ELR (cell line): ENCODE measurements at places on chromosomes 3 and 15.

- no peak for DNase-seq
These were observed 1457.1 kb upstream of the GBE1 start for GRCh38 chr3:83218383-83219200.

GRCh38 chr3:191366675-191367074 lies 36.3 kb upstream of the UTS2B start:
- peak; percentile 81 for DNase-seq

DNA sequence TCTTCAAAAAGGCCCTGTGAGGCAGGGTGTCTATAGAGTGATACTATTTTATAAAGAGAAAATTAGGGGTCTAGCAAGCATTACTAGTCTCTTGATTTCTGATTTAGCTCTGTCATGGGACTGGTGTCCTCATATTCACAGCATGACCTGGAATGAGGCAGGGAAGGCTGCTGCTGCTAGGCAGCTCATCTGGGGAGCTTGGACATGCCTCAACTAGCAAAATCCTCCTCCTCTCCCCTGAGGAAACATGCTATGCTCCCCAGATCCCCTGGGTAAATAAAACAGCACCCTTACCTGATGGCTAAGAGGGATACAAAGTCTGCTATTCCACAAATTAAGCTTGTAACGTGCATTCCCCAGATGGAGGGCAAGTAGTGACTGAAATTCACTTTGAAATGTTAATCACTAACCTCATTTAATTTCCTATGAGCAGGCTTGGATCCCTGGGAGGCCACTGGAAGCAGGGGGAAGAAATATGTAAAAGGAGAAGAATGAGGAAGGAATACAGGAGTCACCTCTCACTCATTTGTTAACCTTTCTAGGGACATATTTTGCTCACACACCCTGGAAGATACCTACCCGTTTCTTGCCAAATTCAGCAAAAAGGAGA lies 709.4 kb downstream of the SQOR start:
- no peak for DNase-seq

DNA sequence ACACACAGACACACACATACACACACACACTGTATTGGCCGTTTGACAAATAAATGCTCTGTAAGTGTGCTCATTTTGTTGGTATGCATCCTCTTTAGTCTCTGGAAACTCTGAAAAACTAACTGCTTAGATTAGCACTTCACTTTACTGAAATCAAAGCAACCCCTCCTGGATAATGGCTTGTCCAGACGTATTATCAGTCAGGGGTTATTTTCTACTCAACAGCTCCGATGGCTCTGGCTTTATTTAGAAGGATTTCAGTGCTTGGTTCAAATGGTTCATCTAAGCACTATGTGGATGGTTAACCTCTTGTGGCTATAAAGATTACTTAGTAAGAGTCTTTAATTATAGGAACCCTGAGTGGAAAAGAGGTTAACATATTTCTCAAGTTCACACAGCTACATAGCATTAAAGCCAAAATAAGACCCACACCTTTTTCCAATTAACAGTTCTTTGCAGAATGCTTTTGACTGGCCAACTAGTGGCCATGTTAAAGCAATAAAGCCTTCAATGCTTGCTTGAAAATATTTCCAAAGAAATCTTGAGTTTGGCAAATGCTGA lies 516.1 kb upstream of the NAALADL2 start:
- no peak for DNase-seq

DNA sequence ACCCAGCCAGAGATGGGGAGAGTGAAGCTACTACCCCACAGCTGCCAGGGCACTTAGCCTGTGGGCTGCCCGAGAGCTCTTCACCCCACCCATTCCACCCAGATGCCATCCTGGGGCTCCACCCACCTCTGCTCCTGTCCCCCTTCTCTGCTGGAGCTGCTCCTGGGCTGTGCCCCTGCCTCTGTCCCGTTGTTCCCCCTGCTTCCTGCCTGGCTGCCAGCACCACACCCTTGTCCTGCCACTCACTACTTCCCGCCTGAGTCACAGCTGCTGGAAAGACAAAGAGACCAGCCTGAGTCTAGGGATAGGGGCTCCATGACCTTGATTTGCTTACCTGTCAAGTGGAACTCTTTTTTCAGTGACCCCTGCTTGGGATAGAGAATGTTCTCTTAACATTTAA lies 12.4 kb downstream of the GNAI2 start:
- DNase-seq, result peak; percentile 66

GRCh38 chr15:41506796-41507341 lies 6.8 kb downstream of the LTK start:
- DNase-seq, result no peak

GRCh38 chr3:71310359-71310979 lies 273.1 kb downstream of the FOXP1 start:
- peak; percentile 37 for DNase-seq

GRCh38 chr15:74773329-74773728 lies 8.6 kb upstream of the CSK start:
- DNase-seq, result no peak

DNA sequence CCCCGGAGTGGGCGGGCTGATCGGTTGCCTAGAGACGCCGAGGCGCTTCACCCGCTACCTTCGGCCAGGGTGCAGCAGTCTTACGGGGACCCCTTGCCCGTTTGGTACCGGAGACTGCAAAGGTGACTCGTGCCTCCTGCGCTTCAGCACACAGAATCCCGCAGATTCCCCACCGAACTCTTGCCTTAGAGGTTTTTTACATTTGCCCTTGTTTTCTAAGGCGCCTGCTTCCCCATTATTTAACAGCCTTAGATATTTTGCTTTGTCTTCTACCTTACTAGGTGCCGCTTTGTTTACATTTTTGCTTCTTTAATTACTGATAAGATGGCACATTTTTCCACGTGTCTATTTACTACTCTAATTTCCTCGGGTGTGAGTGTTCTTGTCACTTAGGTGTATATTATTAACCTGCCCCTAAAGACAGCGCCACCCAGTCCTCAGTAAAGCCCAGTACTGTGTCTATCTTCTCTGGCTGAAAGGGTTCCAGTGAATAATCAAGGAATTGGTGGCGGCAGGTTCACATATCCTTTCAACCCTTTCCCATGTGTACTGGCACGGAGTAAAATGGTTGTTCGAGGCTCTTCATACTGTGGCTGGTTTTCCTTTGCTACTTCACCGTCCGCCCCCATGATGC lies 573 bp upstream of the CEP152 start:
- DNase-seq, result peak; percentile 25

DNA sequence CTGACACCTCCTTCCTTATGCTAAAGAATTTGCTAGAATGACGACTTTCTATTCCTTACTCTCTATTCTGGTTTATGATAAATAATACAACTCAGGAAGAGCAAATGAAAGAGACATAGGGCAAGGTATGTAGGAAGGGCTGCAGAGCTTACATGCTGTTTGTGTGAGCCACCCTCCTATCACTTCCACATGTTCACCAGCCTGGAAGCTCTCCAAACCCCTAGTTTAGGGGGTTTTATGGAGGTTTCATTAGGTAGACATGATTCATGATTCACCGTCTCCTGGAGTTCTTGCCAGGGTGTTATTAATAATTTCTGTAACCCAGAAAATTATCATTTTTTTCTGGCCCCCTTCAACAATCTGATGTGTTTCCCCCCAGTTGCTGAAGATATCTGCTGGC lies 172.1 kb upstream of the COL8A1 start:
- no peak for DNase-seq

DNA sequence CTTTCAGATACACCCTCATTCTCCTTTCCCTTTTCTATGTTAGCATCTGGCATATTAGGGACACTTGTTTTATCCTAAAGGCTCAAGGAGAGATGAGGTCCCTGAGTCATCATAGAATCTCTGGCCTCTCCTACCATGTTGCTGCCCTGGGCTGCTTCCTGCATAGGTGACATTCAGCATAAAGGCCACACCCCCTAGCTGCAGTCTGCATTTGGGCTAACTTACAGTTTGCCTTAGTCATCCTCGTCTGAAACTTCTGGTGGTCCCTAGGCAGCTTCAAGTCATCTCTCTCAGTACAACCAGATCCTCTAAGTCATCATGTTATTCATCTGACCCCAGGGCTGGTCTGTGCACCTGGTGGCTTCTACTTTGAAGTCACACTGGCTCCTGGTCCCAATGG lies 982.7 kb upstream of the NR2F2 start:
- no peak for DNase-seq

DNA sequence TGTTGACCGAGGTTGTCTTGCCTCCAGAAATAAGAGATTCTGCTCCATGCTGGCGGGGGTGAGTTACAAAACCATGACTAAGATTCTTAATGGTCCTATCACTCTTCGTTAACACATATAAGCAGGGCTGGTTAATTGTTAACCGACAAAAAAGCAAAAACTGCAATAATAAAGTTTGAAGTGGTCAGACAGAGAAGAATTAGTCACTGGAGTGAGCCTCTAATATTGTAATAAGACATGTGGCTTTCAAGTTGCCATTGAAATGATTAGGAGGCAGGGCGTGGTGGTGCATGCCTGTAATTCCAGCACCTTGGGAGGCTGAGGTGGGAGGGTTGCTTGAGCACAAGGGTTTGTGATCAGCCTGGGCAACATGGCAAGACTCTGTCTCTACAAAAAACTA lies 78.4 kb upstream of the NR2F2 start:
- no peak for DNase-seq

GRCh38 chr3:158532099-158532734 lies 38.8 kb upstream of the MLF1 start:
- DNase-seq, result peak; percentile 63

GRCh38 chr15:60195611-60196010 lies 191.5 kb downstream of the FOXB1 start:
- DNase-seq, result no peak

- no peak for DNase-seq
These were observed 30.0 kb downstream of the NIPA2 start for GRCh38 chr15:22868495-22868894.

DNA sequence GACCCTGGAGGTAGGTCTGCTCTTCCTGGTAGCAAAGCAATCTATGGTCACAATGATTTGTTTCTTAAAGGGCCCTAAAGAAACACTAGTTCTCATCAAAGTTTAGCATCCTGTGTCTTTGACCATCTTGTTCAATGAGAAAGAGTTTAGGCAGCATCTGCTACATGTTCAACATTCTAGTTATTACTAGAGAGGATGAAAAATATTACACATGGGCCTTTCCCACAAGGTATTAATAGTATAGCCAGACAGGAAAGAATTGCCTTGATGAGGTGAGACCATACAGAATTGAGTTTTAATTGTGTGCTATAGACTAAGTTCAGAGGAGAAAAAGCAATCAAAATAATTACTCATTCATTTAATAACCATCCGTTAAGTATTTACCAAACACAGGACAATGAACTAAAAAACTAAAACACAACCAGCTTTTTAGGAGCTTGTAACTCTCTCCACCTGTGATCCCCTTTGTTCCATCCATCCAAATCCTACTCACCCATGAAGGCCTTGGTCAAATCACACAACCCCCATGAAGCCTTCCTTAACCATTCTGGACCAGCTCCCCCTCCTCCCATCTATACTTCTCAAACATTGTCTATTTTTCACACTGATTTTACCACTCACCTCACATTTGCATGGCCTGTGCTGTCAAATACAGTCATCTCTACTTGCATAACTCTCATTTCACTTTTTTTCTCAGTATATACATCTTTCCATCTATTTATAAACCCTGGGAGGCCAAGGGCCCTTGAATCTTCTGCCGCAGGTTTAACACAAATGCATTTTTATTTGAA lies 122.9 kb downstream of the RORA start:
- no peak for DNase-seq

GRCh38 chr15:67232591-67232990 lies 21.9 kb downstream of the AAGAB start:
- DNase-seq, result no peak

DNA sequence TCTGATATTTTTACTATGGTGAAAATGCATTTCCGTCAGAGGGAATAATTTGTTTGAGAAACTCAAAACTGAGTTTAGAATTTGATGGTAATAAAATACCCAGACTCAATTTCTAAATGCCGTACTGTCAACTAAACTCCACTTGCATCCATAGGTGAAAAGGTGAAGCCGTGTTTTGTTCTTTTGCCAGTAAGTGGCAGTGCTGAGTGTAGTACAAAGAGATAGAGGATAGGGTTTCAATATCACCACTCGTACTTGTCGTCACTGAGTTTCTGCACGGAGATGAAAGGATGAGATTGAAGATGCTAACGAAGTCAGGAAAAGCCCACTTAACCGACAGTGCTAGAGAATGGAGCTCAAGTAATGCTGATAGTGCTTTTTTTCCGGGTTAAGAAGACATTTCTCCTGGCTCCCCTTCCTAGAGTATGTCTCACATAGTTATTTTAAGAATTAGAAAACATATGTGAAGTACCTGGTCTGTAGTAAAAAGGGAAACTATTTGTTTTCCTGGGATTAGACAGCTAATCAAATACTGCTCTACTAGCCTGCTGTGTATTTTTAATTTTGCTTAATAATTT lies 345.1 kb downstream of the IL5RA start:
- DNase-seq, result no peak

- no peak for DNase-seq
These were observed 65.8 kb downstream of the CHST2 start for GRCh38 chr3:143185401-143185800.
